NCI-H1436 (cell line): ENCODE measurements at places on chromosomes 16 and 17.

DNA sequence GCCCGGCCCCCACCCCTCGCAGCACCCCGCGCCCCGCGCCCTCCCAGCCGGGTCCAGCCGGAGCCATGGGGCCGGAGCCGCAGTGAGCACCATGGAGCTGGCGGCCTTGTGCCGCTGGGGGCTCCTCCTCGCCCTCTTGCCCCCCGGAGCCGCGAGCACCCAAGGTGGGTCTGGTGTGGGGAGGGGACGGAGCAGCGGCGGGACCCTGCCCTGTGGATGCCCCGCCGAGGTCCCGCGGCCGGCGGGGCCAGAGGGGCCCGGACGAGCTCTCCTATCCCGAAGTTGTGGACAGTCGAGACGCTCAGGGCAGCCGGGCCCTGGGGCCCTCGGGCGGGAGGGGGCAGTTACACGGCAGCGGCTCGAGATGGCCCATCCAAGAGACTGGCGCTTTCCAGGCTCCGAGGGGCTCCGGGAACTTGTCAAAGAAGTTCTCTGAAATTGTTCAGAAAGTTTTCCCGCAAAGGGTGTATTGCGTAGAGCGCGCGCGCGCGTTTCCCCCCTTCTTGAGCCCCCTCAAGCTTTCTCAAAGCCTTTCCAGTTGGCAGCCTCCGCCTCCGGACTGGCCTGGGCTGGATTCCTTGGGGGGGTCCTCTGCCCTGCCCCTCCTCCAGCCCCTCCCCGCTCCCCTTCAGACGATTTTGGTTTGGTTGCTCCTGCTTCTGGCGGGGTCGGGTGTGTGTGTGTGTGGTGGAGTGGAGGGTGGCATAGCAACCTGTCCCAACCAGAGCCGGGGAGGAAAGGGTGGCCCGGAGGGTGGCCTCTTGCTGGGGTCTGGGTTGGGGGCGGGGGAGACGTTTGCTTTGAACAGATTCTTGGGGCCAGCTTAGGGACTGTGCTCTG, 504 bp downstream of the ERBB2 start:
- DNase-seq: no peak

- DNase-seq: no peak
Observed at GRCh38 chr16:51402298-51402697, 251.2 kb upstream of the SALL1 start.

DNA sequence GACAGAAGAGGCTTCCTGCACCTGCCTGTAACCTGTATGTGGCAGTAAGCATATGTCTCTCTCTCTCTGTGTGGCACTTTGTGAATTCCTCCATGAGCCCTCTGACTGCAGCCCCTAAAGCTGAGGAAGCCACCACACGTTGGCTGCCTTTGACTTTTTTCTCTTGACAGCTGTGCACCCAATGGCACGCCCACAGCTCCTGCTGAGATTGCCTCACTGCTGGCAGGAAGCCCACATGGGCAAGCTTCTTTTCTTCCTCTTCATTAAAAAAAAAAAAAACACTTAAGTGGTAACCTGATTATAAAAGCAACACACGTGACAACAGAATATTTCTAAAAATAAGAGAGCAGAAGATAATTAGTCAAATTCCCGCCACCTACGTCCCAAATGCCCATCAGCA, 34.0 kb upstream of the PIRT start:
- no peak for DNase-seq

GRCh38 chr17:60297760-60298401, 94.1 kb downstream of the USP32 start:
- no peak for DNase-seq

DNA sequence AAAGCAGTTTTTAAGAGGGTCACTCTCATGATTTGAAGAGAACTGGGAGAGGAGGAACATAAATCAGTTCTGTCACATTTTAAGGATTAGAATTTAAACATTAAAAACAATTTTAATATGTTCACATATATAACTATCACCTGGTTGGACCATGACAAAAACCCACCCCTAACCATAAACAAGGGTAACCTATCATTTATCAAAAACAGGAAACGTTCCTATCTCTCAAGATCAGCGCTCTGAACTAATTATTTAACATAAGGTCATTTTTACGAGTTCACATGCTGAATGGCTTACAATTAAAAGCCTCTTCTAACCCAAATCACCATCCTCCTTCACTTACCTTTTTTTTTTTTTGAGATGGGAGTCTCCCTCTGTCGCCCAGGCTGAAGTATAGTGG, 45.0 kb downstream of the KANSL1 start:
- DNase-seq: no peak

- no peak for DNase-seq
Observed at GRCh38 chr17:16434662-16435061, 19.3 kb downstream of the TRPV2 start.

DNA sequence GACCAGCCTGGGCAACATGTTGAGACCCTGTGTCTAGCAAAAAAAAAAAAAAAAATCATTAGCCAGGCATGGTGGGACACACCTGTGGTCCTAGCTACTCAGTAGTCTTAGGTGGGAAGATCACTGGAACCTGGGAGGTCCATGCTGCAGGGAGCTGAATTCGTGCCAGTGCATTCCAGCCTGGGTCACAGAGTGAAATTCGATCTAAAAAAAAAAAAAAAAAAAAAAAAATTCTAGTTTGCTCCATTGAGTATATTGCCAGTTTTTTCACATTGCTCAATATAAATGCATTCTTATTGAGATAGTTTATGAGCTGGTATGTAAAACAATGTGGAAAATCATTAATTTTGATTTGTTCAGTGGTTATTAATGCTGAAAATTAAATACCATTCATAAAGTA, 52.0 kb downstream of the ABHD15 start:
- no peak for DNase-seq

DNA sequence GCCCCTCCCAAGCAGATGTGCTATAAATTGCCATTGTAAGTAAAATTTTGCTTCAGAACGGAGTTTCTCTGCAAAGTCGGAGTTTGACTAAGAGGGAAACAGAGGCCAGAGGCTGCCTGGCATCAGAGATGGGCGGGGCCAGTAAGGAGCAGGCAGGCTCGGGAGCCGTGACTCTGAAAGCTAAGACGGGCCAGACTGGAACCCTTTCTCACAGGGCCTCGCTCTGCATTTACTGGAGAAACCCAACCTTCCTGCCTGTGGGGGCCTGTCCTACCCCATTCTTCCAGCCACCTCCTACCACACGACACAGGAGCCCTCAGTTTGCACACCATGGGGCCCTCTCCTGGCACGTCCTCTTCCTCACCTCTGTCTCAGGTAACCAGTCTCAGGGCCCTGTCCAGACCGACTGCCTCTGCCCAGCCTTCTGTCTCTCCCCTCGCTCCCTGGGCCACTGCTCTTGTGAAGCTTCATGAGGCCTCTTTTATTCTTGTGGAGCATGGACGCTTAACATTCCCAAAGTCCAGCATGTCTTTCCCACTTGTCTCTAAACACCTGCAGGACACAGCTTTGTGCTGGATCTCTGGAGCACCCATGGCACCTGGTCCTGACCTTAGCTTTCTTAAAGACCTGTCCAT, 48.4 kb upstream of the ACSF3 start:
- DNase-seq: no peak

GRCh38 chr17:75828076-75828400, 16.2 kb downstream of the UNC13D start:
- no peak for DNase-seq

DNA sequence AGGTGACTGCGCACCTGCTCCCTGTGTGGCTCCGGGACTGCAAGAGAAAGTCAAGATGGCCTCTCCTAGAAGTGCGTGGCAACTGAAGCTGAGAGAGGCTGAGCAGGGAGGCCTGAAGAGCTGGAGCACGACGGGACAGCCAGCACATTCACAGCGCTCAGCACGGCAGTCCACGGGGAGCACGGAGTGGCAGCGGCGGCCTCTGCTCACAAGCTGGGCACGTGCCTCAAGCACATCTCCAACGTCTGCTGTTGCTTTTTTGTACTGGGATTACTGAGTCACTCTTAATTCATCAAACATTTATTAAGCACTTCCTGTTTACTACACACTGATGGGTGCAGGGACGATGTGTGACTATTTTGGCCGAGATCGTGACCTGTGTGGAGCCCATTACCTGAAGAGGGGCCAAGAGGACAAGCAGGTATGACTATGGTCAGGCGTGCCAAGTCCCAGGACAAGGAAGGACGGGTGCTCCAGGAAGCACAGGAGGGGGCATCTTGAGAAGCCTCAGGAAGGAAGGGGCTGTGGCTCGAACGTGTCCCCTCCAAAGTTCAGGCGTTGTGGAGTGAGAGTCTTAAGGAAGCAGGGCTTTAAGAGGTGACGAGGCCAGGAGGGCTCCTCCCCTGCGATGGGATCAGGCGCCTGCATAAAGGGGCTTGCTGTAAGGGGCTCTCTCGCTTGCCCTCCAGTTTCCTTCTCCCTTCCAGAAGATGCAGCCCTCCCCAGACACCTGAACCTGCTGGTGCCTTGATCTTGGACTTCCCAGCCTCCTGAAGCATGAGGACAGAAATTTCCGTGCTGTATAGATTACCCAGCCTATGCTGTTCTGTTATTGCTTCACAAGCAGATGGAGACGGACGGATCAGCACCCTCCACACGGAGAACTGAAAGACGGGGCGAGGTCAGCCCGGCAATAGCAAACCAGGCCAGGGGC, 105.8 kb downstream of the ADCY9 start:
- DNase-seq: no peak

DNA sequence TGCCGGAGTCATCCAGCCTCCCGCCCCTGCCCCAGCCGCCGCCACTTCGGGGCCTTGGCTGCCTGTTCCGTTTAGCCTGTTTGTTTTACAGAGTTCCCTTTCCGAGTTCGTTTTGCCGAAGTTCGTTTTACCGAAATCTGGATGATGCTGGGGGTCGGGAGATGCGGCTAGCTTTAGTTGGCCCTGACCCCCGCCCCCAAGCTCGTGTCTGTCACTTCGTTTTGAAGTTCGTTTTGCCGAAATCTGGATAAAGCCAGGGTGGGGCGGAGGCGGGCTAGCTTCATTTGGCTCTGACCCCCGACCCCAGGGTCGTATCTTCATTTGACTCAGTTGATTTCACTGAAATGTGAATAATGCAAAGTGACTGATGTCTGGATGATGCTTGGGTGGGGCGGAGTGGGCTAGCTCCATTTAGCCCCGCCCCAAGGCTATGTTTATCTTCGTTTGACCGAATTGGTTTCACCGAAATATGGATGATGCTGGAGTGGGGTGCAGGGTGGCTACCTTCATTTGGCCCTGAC, 591 bp downstream of the PSMD7 start:
- DNase-seq: no peak

DNA sequence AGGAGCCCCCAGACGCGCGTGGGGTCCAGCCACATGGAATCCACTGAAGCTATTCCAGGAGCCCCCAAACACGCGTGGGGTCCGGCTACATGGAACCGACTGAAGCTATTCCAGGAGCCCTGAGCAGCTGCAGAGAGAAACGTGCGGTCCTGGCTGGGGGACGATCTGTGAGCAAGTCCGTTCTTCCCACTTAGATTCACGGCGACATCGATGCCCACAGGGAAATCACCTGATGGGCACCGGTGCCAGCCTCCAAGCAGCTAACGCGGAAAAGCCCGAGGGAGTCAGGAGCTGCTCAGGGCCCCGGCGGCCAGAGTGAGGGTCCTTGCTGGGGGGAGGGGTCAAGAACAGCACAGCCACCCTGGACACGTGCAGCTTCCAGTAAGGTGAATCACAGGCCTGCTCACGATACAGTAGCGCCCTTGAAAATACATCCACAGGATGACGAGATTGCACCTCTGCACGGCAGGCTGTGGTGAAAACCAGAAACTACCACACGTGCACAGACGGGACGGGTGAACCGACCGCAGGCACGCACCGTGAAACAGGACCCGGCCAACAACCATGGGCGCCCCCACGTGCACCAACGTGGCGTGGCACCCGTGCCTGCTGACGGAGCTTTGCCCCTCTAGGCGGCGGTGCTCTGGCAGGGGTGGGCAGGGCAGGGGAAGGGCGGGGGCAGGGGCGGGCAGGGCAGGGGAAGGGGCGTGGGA, 77.7 kb upstream of the GNG13 start:
- DNase-seq: no peak

- DNase-seq: no peak
Observed at GRCh38 chr16:69055008-69055407, 50.4 kb upstream of the HAS3 start.

- no peak for DNase-seq
Observed at GRCh38 chr17:68089881-68090280, 54.3 kb downstream of the KPNA2 start.

- DNase-seq: no peak
Observed at GRCh38 chr17:78460176-78460675, 81.8 kb downstream of the PGS1 start.

- DNase-seq: no peak
Observed at GRCh38 chr17:50207315-50207714, 5.9 kb upstream of the COL1A1 start.

- DNase-seq: no peak
Observed at GRCh38 chr16:15961571-15962090, 12.2 kb downstream of the ABCC1 start.

- DNase-seq: no peak
Observed at GRCh38 chr17:50117202-50118051, 12.5 kb downstream of the SAMD14 start.

DNA sequence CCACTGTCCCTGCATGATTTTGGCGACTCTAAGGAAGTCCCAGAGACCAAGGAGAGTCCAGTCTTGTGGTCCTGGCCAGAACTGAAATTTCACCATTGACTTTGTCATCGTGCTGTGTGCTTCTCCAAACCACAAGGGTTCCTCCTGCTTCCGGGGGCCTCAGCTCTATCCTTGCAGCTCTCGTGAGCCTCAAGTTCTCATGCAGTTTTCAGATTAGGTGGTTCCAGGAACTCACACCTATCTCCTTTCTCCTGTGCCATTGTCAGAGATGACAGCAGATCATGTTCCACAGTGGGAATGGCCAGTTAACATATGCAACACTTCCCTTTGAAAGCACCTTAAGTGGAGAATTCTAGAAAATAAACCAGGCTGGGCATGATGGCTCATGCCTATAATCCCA, 97.9 kb upstream of the CRHR1 start:
- DNase-seq: no peak

GRCh38 chr17:21756856-21757619, 64.7 kb downstream of the KCNJ18 start:
- DNase-seq: no peak

DNA sequence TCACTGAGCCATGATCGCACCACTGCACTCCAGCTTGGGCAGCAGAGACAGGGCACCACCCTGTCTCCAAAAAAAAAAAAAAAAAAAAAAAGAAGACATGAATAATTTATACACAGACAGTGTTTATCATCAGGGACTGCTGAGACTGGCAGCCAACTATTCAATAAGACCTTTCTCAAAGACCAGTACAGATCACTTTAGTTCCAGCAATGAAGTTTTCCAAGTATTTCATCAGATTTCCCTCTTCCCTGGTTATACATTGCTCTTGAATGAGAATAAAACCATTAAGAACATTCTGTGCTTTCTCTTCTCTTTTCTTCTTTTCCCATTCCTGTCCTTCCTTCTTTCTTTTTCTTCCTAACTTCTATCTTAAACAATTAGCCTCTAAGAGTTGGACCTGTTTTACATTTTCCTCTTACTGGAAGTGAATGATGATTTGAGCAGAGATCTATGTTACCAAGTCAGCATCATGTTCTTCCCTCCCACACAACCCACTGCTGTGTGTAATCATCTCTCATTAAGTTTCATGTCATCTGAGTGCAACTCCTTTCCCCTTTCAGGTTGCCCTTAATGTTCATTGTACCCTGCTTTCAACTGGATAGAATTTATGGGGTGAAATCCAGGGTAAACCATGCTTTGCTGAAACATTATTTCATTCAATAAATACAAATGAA, 35.9 kb upstream of the SMIM36 start:
- DNase-seq: no peak
